ENCODE measurements at places on chromosomes 5 and 9.

- DNase-seq, result peak; percentile 39
These were observed 475.3 kb upstream of the TRPC7 start for GRCh38 chr5:136840601-136841000.

- no peak for DNase-seq
These were observed 119.7 kb downstream of the PSD2 start for GRCh38 chr5:139915266-139915665.

DNA sequence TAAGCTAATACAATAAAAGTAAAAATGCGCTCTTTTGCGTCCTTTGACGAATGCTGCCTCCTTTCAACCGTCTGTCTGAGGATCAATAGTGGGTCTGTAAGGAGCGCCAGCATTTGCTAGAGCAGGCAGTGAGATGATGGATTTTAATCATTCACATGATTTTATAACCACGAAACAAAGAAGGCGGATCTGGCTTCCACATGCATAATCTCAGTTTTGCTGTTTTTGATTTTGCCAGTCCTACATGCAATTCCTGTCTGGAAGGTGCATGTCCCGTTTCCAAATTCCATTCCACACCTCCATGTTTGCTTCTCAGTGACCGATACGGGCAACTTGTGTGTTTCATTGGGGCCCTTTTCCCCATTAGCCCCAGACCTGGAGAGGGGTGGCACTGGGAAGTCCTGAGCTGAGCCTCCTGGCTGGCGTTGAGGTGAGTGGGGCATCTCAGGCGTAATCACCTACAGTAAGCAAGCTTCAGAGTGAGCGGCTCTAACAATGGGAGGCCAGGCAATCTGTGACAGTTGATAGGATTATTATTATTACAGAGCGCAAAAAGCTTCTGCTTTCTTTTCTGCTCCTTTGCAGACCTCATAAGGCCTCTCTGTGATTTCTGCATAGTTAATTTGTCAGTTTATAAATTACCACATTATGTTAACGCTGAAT, 405.4 kb downstream of the ZSWIM6 start:
- DNase-seq, result no peak

- DNase-seq, result no peak
These were observed 135.7 kb downstream of the MLLT3 start for GRCh38 chr9:20486552-20486951.

DNA sequence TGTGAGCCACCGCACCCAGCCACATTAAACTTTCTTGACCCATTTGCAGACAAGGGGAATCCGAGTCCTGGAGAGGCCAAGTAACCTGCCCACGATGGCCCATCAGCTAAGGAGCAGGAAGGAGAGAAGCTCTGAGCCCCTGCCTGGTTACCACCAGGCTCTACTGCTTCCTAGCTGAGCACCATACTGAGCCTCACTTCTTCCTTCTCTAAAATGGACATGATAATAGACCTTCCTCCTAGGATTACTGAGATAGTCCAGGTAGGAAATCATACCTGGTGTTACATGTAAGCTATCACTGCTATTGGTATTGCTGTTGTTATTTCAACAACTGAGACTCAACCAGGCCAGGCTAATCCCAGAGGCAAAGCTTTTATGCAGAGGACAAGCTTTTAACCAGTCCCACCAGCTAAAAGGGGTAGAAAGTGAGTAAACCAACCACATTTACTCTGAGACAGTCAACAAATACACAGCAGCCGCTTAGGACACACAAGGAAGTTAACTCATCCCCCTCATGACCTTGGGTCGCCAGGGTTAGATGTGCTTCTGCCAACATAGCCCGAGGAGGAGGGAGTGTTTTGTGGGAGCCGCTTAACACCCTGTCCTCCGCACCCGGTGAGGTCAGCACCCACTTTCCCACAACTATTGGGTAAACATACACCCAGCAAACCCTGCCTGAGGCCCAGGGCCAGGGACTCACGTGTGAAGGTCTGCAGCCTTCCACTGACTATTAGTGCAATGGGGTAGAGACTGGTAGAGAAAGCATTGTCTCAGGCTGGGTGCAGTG, 20.6 kb upstream of the PTGES start:
- peak; percentile 65 for DNase-seq

DNA sequence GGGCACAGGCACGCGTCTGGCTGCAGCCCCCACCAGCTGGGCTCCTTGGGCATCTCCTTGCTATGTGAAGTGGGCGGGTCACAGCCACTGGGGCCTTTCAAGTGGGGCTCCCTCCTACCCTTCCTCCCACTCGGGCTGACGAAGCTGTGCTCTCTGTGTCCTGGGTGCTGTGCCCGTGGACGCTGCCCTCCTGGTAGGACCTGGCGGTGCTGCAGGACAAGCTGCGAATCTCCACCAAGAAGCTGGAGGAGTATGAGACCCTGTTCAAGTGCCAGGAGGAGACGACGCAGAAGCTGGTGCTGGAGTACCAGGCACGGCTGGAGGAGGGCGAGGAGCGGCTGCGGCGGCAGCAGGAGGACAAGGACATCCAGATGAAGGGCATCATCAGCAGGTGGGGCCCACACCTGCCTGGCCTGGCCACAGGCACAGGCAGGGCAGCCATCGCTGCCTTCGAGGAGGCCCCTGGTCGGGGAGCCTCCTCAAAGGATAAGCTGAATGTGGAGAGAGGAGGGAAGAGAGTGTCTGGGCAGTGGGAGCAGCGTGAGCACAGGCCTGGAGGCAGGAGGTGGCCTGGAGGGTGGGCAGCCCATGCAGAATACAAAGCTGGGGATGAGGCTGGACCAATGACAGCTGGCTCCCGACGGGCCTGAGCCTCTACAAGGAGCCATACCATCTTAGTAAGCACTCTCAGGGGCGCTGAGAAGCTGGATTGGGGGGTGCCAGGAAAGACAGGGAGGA, 124.7 kb downstream of the DAB2IP start:
- no peak for DNase-seq
